ENCODE measurements at places on chromosomes 7 and 10. TPM values are rescaled to one million over a fixed set of nuclear protein-coding genes. Genes with fewer than 3 reads are reported as not detected.

GRCh38 chr7:2824678-2825461, 19.2 kb downstream of the GNA12 start:
- DNase-seq: no peak

GRCh38 chr7:27941522-27941921, 201.6 kb downstream of the TAX1BP1 start:
- DNase-seq: no peak

DNA sequence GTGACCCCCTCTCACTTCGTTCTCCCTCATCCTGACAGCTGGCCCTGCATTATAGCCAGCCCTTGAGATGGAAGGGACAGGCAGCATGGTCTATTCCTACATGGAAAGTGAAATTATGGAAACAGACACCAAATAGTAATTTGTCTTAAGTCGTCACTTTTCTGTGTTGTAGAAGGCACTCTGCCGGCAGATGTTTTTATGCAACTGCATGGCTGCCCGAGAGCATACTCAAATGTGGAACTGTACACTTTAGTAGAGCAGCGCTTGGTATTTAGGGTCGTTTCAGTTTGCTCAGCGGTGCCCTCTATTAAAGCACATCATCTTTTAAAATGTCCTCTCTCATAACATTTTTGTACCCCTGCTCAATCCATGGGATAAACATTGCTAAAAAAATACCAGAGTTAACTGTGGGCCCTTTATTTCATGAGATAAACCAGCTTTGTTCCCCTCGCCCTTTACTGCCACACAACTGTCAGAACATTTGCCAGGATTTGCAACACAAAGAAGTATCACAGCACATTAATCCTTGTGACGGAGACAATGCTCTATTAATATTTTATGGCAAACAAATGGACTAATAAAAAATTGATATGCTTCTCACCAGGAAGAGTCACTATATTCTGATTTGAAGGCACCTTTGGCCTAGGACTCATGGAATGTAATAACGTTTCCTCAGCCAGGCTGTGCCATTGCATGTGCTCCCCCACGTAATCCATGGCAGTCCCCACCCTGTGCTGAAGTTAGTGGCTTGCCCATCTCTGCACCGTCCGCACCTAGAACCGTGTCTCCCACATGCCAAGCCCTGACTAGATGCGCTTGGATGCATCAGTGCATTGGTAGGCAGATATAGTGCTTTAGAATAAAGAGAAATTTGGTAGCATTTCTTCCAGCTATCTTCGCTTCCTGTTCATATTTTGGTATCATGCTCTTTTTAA, 221.3 kb downstream of the PAXIP1 start:
- no peak for DNase-seq

- DNase-seq: no peak
Observed at GRCh38 chr7:4730971-4731370, 44.5 kb upstream of the AP5Z1 start.

GRCh38 chr7:36286688-36287087, 103.0 kb upstream of the ANLN start:
- DNase-seq: no peak

DNA sequence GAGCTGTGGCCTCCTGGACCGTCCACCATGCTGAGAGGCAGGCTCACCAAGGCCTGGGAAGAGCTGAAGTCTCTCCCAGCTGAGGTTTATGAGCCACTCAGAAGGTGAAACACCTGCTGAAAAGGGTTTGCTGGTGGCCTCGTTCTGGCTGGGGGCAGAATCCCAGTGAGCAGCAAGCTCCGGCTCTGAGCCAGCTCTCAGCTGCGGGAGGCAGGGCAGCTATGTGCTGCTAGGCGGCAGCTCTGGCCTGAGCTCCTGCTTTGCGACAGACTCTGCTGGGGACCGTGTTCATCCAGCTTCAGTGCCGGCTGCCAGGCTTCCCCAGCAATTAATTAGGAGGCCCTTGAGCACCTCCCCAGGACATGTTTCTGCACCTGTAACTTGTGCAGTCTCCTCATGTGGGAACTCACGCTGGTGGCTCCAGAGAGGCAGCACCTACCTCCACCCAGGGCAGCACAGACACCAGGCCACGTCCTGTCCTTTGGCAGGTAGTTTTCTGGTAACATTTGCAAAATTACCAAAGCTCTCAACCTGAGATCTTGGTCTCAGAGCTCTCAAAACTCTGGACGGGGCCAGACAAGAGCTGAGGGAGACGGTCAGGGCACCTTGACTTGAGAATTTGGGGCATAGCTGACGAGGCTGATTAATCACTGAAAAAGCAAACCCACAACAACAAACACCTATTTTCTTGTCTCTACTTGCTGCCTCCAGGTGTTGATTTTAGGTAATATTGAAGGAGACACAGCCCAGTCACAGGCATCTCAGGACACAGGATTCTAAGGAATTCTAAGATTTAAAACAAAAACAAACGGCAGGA, 185.0 kb downstream of the TCERG1L start:
- DNase-seq: no peak

GRCh38 chr10:129844216-129844766, 119.8 kb downstream of the EBF3 start:
- no peak for DNase-seq

- no peak for DNase-seq
Observed at GRCh38 chr7:33192695-33193291, 63.4 kb downstream of the BBS9 start.

DNA sequence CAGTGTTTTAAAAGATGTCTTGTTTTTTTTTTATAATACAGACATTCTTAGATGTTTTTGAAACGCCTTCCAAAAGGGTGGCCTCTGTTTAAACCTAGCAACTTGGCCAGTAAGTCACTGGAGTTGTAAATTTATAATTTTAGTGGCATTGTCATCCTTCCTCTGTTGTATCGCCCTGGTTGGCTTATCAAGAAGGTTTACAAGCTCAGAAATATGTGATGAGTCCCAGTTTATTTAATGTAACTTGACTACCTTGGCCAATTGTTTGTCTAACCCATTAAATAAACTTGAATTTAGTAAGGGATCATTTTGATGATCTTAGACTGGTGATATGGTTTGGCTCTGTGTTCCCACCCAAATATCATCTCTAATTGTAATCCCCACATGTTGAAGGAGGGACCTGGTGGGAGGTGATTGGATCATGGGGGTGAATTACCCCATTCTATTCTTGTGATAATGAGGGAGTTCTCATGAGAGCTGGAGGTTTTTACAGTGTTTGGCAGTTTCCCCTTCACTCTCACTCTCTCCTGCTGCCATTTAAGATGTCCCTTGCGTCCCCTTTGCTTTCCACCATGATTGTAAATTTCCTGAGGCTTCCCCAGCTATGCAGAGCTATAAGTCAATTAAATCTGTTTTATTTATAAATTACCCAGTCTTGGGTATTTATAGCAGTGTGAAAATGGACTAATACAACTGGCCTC, 13.4 kb upstream of the NT5C3A start:
- DNase-seq: no peak

DNA sequence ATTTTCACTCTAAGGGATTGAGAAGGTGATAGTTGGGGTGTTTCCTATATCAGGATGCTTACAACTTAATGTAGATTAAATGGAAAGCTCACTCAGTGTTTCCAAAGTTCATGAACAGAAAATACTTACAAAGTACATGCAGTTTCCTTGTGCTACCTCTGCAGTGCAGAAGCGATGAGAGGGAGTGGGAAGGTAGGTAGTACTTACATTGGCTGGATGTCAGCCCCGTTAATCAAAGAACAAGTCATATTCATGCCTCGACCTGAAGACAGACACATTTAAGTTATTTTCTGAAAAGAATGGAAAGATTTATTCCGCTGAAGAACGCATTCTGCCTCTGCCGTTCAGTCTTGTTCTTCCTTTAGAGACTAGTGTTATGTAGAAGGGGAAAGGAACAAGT, 93.1 kb downstream of the ZMYND11 start:
- DNase-seq: no peak

GRCh38 chr7:84399661-84400060, 205.1 kb upstream of the SEMA3A start:
- no peak for DNase-seq

GRCh38 chr10:23065181-23065948, 30.0 kb upstream of the MSRB2 start:
- DNase-seq: peak; percentile 48

GRCh38 chr7:99766484-99767099, 17.4 kb downstream of the CYP3A4 start:
- DNase-seq: no peak

- peak; percentile 1 for DNase-seq
Observed at GRCh38 chr7:111086532-111086931, 4.4 kb upstream of the LRRN3 start.

ZNF425 gene
- 2.5 TPM for total RNA-seq

AGR2 gene
- total RNA-seq: not detected

SFRP5 gene
- not detected for total RNA-seq

NMT2 gene
- 46.1 TPM for total RNA-seq

HKDC1 gene
- 0.13 TPM for total RNA-seq

FAM13C gene
- 3.3 TPM for total RNA-seq
